ENCODE measurements at places on chromosomes 2 and 18.

DNA sequence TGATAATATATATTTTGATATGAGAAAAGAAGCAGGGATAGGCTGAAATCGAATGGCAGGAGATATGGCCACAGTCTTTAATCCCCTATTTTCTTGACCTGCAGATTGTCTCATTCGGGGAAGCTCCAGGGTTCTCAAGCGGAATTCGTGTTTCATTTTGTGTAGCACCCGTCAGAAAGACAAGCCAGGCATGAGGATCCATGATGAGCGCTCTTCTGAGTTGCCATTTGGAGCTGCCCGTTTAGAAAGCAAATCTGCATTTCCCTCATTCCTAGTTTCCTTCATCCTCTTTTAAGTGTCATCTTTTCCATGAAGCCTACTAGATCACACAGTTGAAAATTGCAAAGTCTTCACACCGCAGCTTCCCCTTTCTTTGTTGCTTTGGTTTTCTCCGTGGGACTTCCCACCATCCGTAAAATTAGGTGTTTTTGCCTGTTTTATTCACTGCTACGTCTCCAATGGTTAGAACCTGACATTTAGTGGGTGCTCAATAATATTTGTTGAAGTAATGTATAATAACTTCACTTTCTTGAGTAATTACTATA is 16.9 kb downstream of the HNMT start:
- no peak for DNase-seq

GRCh38 chr2:67075530-67076238 is 321.4 kb upstream of the ETAA1 start:
- DNase-seq: no peak

DNA sequence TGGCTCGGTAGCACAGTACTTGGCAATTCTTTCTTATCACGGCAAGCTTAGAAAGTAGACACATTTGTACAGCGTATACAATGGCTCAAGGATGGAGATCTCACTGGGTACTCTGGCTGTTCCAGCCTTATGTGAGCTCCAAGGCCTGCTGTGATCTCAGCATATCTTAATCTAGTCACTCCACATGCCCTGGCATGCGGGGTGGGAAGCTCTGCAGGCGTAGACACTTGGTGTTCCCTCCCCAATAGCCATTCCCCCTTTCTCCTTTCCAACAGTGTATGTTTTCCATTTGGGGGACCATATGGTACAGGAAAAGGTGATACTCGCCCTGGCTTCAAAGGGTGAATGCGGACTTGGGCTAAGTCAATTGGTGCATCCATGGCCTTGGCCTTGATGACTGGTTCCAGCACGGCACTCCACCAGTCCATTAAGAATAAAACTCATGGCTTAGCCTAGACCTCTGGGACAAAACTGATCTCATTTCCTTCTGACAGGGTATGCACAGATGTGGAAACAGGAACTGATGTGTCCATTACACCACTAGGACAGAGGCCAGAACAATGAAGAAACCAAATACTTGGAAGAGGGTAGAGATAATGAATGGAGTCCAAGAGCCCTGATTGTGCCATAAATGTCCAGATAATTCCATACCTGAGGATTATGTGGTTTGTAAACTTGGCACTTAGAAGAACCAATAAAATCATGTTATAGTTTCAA is 28.4 kb downstream of the TGIF1 start:
- DNase-seq: no peak

- no peak for DNase-seq
Observed at GRCh38 chr2:213315168-213315876, 31.1 kb downstream of the SPAG16 start.

- no peak for DNase-seq
Observed at GRCh38 chr18:7879717-7880116, 312.6 kb downstream of the PTPRM start.

GRCh38 chr18:56089612-56090258 is 501.7 kb upstream of the TCF4 start:
- no peak for DNase-seq

DNA sequence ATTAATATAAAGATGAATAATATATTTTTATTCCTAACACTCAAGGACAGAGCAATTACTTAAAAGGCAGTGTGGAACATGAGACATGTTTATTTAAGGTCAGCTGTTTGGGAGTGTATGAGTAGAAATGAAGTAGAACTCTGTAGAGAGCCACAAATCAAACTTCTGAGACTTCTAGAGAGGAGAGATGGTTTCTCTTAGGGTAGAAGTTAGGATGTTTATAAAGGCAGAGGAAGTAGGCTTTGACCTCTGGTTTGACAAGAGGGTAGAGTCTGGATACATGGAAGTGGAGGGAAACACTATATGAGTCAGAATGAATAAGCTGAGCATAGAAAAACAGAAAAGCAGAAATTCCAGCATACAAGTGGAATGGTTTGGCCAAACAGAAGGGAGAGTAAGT is 262.1 kb upstream of the KLHL14 start:
- DNase-seq: no peak

GRCh38 chr18:46042571-46043123 is 29.4 kb downstream of the PSTPIP2 start:
- DNase-seq: no peak

DNA sequence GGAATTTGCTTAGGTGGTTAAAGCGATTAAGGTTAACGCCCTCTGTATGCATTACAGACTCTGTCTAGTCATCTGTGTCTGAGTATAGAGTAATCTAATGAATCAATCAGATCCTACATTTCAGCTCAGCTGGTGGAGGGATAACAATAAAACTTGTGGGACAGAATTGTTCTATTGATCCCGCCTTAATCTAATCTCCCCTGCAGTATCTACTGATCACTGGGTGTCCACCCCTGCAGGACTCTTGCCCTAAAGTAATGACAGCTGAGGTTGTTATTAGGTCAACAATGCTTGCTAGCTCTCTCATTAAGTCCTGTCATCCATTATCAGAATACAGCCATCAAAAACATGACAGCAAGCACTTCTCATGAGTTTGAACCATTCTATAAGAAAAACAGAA is 462.6 kb upstream of the TMEFF2 start:
- DNase-seq: no peak

DNA sequence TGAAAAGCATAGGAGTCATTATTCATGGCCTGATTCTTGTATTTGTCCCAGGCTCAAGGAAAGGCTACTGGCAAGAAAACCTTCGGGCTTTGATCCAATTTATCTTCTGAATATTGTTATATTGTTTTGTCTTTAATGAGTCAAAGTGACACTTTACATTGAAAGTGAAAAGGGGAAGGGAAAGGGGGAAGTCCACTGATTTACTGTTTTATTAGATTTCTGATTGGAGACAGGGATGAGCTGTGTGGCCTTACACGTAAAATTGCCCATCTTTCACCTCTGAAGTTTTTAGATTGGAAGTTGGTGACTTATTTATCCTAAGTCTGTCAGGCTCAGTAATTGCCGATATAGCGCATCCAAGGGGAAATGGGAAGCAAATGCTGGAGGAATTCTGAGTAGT is 843.8 kb upstream of the LRRTM1 start:
- DNase-seq: no peak

GRCh38 chr2:197992482-197993133 is 188.2 kb downstream of the PLCL1 start:
- DNase-seq: no peak

DNA sequence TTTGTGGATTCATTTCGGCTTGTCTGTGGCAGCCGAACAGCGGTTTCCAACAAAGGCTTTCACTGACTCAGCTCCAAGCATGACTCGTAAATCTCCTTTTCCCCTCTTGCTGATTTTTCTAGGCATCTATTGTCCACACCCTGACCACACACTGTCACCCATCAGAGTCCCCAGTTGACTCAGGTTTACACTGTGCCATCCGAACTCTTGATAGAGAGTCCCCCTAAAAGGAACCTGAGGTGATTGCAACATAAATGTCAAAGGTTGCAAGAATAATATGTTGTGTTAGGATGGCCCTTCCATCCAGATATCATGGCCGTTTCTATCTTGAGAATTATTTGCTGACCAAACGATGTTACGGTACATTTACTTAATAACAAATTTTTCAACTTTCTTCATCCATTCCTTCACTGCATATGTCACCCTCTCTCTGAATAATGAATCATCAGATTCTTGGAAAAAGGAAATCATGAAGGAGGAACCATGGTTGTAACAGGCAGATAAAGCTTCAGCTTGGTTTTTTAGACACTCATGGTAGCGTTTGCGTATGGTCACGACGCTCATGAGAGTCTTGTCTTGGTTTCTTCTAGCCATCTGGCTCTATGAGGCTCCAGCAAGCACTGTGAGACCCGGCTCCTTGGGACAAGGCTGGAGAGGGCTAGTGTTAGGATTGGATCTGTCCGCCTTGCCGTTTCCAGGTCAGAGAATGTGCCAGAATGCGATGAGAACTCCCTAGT is 72.1 kb downstream of the NPAS2 start:
- DNase-seq: no peak

DNA sequence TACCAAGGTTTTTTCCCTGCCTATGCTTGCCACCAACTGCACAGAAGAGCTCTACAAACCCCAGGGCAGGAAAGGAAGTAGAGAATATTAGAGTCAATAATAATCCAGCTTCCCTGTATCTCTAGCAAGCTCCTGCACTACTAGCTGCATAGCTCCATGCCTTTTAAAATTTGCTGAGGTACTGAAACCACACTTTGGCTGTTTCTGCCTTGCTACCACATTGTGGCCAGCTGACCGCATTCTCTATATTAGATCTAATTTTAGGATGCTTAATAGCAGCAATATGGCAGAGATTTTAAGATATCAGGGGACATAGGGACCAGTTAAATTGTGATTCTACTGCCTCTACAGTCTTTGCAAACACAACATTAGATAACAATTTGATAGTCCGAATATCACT is 534.6 kb downstream of the MBD2 start:
- no peak for DNase-seq

- no peak for DNase-seq
Observed at GRCh38 chr2:214069254-214069653, 341.6 kb upstream of the VWC2L start.

DNA sequence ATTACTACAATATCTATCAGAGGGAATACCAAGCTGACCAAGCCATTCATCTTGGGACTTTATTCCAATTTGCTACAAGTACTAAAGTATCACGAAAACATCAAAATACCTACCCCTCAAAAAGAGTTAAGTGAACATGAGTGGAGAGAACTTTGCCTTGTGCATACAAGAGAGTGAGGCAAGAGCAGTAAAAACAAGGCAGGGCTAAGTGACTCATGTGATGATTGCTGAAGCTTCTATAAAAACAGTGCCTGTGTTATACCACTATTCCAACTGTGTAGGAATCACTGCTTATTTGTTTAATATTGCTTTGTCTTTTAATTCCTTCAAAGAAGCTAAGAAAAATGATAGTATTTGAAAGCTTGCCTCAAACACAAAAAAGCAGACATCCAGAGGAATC is 61.2 kb downstream of the FARSB start:
- no peak for DNase-seq

DNA sequence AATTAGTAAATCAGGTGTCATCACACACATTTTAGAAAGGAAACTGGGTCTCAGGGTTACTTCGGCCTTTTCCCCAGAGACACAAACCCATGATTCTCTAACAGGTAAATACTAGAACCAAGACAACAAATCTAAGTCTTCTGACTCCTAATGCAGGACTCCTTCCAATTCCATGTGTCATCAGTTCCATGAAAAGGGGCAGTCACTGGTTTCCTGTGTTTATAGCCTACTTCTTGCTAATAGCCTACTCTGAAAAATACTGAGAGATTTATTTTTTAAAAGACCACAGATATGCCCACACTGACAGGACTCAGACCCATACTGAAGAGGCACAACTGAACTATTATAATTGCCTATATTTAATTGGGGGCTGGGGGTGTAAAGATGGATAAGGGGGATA is 33.0 kb downstream of the RAB1A start:
- no peak for DNase-seq

- DNase-seq: no peak
Observed at GRCh38 chr2:18566145-18566769, 5.8 kb upstream of the RDH14 start.

DNA sequence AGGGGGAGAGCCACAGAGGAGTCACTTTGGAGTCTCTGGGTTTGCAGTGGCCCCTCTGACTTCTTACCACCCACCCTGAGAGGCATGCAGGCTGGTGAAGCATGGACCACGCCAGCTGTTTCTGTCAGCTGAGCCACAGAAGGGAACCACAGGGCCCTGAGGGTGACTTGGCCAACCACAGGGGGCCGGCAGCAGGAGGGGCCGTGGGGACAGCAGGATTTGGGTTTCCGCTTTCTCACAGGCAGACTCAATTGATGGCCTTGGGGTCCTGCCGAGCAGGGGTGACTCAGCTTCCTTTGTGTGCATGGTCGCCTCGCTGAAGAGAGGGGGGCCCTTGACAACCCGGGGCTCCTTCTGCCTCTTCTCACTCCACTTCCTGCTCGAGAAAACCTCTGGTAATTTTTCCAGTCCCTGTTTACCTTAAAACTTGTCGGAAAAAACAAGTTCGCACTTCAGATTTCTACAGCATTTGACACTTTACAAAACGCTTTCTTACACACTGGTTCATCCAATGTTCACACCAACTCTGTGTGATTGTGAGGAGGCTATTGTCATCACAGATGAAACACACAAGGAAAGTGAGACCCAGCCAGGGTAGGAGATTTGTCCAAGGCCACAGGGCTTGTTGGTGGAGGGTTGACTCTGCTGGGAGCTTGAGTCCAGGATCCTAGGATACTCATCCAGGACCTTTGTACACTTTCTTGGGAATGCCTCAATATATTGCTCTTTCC is 311.2 kb downstream of the LPIN1 start:
- peak; percentile 20 for DNase-seq

DNA sequence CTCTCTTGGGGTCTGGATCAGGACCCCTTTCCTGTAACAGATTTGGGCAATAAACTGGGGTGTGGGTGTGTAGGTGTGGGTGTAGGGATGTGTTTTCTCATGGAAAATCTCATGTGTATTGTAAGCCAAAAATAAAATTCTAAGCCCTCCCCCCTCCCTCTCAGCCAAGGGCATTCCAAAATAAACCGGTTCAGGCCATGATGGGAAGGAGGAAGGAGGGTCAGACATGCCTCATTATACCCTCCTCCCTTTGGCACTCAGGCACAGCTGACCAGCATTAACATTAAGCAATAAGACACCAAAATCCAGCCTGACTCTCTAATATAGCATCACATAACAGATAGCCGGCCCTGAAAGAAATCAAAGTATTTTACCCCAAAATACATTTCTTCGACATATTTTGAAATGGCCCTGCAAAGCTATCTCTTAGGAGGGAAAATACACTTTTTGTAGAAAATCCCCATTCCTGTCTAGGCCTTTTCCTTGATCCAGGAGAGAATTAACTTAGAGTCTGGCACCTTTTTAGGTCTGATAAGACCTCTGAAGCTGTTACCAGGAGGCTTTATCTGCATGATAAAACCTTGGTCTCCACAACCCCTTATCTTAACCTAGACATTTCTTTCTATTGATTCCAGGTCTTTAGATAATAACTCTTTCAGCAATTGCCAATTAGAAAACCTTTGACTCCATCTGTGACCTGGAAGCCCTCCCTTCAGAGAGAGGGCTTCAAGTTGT is 128.7 kb upstream of the COL5A2 start:
- no peak for DNase-seq
